ENCODE measurements at places on chromosomes 4 and X.

DNA sequence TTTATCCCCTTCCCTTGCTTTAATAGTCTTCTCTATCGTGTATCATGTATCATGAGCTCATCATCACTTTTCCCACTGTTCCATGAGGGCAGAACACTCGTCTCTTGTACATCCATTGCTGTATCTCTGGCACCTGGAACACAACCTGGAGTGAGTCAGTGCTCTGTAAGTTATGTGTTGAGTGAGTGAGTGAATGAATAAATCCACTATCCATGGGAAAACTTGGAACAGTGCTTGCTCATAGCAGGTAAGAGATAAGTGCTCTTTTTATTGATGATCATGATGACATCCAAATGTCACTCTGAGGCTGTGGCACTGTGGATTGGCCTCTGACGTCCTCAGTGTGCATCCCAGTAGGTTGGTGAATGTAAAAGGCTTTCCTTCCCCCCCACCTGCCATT lies 4.3 kb downstream of the FGFBP1 start:
- DNase-seq = no peak

- no peak for DNase-seq
Observed at GRCh38 chrX:67917421-67918010, 373.7 kb downstream of the AR start.

DNA sequence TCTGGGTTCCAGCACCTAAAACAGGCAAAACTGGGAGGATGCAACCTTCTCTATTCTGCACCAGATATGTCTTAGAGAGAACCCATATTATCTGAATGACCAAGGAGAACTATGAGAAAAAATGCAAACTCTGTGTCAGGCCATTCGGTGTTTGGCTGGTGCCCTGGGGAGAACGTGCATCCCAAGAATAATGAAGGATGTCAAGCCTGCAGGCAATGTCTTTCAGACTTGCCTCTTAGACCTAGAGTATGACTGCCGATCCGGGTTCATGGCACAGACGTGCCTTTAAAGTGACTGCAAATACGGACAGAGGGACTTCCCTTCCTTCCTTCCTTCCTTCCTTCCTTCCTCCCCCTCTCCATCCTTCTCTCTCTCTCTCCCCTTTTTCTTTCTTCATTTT lies 6.9 kb downstream of the XAGE1B start:
- no peak for DNase-seq

- no peak for DNase-seq
Observed at GRCh38 chrX:19954335-19955096, 36.3 kb downstream of the BCLAF3 start.

Data from activated naive CD4-positive, alpha-beta T cell treated with anti-CD3 and anti-CD28 coated beads, Interleukin-2, amount 50 U/mL, for 16 hours (primary cell).